GOT3 (cell line): ENCODE measurements at places on chromosomes 11 and 22.

- no peak for DNase-seq
These were observed 20.9 kb upstream of the NAALAD2 start for GRCh38 chr11:90113541-90113940.

GRCh38 chr11:114308689-114309089, 12.5 kb downstream of the NNMT start:
- DNase-seq = no peak

DNA sequence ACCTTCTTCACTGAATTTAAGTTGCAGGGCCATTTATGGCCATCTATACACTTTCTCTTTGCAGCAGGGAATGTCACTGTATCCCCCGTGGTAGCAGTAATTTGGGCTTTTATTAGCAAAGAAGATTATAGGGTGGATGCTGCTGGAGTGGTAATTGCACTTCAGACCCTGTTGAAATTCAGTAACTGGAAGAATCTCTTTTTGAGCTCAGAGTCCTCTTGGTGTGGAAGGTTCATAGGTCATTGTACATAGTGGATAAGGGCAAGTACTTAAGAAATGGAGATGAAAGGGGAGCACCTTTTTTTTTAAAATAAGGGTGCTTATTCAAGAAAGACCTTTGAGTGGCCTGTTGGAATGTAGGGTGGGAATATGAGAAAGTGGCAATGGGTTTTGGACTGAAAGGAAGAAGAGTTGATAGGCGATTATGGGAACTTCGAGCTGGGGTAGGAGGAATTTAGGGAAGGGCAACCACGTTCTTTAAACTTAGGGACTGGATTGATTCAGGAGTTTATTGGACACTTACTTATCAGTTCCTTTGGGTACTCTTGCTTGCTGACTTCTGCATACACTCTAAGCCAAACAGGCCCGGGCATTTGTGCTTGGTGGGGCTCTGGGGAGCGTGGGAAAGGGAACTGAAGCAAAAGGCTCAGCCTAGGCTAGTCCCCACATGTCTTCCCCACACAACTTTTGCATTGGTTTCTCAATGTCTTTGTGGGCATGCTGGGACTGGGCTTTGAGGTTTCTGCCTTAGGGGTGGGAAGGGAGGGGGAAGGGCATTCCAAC, 26.5 kb downstream of the CTNND1 start:
- DNase-seq = no peak

DNA sequence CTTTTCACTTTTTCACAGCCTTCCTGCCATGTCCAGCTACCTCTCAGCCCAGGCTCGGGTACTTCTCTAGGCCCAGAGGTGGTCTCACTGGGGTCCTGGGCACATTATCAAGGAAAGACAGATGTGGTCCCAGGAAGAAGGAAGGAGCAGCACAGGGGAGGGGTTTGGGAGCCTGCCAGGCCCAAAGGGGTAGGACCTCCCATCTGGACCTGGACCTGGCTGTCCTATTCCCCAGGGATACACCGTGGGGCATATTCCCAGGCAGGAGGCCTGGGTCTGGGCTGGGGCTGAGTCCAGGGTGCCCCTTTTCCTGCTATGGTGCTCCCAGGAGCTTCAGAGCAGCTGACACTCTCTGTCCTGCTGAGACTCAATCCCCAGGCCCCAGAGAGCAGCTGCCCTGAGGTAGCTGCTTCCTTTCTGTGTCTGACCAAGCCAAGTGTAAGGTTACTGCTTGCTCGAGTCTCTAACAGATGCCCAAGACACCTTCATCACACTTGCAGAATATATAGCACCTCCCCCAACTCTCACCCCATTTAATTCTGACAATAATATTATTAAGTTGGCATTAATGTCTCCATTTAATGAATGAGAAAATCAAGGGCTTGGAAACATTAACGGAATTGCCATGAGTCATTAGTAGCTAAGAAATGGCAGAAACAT, 232.0 kb downstream of the BUD13 start:
- no peak for DNase-seq

- no peak for DNase-seq
These were observed 105.9 kb upstream of the C11orf58 start for GRCh38 chr11:16632295-16633200.
